Activated CD8-positive, alpha-beta memory T cell treated with anti-CD3 and anti-CD28 coated beads for 4 hours (primary cell): ENCODE measurements at places on chromosomes 11 and 22.

- no peak for DNase-seq
These were observed 251.8 kb upstream of the BLID start for GRCh38 chr11:122367809-122368231.

GRCh38 chr22:48154943-48155240, 1392.4 kb downstream of the TBC1D22A start:
- DNase-seq: no peak

DNA sequence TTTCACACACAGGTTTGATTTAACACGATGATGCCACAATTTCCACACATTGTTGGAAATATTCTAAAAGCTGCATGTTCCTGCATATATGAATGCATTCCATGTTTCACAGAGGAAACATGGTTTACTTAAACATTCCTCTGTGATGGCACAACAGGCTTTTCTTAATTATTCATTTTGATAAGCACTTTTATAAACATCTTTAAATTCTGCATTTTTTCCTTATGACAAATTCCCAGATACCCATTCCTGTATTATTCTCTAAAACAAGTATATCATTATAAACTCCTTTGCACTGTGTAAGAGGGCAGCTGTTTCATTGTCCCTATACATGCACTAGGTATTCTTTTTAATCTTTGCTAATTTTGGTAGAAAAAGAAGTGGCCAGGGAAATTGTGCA, 532.3 kb downstream of the SOX6 start:
- DNase-seq: no peak

DNA sequence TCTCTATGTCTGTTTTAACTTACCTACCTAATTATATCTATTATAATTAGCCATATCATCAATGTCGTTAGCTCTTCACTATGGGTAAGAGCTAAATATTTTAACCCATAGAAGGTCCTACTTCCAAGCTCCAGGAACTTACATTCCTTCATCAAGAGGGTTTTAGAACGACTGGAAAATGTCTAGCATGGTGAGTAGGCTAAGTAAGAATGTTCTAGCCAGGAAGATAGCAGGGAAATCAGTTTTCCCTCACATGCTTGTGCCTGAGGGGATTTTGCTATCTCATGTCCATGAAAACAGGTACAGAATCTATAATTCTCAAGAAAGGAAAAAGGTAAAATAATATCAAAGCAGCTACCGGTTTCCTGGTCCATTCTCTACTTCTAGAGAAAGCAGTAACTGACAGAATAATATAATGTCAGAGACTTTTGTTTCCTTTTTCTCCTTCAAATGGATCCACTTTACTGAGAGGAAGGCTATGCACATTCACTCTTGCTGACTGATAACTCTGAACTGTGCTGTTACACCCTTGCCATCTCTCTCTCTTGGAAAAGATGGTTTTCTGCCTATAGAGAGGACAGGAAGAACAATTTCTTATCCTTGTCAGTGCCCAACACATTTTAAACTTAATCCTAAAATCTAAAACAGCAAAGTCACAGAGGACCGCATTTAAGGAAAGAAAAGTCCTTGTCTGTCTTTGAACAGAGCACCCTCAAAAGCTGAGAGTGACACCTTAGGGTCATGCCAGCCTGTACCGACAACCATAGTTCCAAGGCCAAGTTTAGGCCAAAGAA, 67.0 kb downstream of the MAML2 start:
- DNase-seq: no peak

DNA sequence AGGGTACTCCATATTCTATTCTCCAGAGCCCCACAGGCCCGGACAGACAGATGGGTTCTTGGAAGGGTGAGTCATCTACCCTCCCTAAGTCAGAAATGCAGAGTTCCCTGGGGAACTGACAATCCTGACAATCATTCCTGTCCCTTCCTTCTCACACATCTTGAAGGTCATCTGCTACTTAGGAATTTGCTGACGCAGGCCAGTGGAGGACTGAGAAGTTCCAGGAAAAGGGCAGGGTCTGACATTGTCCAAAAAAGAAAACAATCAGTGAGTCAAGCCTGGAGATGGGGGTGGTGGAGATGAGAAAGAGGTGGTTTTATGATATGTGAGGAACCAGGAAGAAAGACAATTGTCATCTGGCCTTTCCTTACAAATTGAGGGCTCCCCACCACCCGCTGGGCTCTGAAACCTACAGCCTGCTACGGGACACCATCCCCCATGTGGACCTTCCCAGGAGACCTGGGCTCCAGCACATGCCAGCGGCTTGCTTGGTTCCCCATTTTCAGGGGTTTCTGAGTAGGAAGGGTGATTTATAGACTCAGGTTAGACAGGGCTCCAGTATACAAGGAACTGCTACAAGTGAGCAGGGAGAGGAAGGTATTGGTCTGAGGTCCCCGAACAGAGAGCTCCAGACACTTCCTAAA, 12.9 kb downstream of the CD59 start:
- no peak for DNase-seq

DNA sequence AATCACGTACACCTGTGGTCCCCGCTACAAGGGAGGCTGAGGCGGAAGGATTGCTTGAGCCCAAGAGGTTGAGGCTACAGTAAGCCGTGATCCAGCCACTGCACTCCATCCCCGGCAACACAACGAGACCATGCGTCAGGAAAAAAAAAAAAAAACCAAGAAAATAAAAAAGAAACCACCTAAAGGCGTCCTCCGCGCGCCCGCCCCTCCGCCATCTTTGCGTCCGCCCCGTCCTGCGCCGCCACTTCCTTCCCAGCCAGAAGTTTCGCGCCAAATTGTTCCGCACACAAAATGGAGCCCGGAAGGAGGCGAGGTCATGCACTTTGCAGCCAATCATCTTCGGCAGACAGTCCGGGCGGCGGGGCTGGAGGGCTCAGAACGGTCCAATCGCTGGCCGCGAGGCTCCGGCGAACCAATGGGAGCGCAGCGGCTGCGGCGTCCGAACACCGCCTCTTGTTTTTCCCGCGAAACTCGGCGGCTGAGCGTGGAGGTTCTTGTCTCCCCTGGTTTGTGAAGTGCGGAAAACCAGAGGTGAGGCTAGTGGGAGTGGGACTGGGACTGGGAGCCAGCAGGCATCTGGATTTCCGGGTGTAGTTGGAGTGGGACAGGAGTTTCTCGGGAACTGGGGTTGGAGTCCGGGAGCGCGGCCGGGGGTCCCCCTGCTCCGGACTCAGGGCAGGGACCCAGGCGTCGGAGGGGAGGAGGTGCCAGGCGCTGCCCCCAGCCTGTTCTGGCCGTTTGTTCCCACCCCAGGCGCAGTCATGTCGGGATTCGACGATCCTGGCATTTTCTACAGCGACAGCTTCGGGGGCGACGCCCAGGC, at the start of gene MCM5:
MCM5 (plus strand) TSS at position 463 of the 823 bp plus-strand sequence; CDS start at position 762, 299 bp downstream.
- DNase-seq: peak; percentile 94

DNA sequence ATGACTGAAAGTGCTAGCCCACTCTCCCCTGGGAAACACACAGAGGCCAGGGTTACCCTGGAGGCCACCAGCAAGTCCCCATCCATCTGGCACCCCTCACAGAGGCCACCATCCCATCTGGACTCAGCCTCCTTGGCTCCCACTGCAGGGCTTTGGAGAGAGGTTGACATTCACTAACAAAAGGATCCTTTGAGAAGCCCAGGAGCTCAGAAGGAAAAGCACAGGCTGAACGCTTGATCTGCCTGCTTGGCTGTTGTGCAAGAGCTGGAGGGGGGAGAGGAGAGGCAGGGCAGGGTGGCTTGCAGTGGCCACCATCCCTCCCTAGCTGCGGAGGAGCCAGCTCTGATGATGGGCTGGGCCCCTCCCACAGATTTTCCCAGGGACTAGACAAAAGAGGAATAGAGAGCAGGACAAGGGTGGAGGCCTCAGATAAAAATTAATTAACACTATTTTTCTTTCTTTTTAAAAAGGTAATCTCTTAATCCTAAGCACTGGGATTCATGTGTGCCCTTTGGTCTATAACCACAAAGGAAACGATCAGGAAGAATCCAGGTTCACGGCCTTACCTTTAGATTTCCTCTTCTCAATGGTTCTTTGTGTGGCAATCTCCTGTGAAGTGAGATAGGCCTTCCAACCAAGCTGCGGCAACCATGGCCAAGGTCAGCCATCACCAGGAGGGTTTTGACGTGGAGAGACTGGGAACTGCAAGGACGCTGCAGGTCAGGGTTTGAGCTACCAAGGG, 154.7 kb downstream of the BARX2 start:
- DNase-seq: no peak

DNA sequence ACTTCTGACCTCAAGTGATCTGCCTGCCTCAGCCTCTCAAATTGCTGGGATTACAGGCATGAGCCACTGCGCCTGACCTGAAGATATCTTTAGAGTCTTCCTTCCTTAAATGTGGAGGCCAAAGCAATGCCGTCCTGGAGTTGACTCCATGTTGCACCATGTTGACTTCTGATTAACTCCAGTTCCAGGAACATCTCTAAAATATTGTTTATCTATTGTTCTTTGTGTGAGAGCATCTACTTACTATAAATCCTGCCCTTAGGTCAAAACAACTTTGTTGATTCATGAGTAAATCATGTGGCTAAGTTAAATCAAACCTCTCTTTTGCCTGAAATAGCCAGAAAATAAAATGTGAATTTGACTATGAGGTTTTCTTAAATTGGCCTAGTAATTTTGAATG, 56.6 kb upstream of the CAPRIN1 start:
- DNase-seq: no peak

- DNase-seq: no peak
These were observed 36.7 kb downstream of the ISX start for GRCh38 chr22:35102663-35103062.

DNA sequence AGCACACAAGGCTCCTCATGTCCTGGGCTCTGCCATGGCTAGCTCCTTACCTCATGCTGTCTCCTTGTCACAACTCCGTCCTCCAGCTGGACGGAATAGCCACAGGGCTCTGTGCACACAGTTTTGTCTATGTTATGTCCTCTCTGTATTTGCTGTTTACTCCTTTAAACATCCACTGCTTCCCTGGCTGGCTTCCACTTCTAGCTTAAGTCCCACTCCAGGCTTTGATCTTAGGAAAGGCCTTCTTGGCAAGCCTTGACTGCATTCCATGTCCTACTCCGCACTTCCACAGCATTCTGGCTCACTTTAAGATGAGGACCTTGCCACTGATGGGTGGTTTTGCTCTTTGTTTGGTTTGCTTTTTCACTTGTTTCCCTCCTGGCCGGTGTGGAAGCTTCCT, 22.9 kb upstream of the ROBO3 start:
- no peak for DNase-seq

- no peak for DNase-seq
These were observed 33.4 kb upstream of the NRIP3 start for GRCh38 chr11:9037046-9037780.

- DNase-seq: no peak
These were observed at the start of gene ANKK1 for GRCh38 chr11:113387605-113388211. Gene ANKK1 (plus strand): TSS chr11:113387779. CDS start chr11:113387885, 106 bp downstream.

DNA sequence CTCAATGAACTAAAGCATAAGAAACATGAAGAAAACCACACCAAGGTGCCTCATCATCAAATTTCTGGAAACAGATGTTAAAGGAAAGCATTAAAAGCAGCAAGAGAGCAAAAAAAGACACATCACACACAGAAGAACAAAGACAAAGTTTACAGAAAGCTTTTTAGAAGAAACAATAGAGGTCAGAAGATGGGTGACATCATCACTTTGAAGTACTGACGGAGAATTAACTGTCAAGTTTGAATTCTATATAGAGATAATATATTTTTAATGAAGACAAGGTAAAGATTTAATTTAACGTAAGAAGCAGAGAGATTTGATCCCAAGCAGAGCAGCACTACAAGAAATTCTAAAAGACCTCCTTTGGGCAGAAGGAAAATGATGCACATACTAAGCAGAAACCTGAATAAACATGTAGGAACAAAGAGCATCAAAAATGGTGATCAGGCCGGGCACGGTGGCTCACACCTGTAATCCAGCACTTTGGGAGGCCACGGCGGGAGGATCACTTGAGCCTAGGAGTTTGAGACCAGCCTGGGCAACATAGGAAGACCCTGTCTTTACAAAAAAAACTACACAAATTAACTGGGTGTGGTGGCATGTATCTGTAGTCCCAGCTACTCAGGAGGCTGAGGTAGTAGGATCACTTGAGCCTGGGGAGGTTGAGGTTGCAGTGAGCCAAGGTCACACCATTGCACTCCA, 63.3 kb upstream of the RTL6 start:
- no peak for DNase-seq

DNA sequence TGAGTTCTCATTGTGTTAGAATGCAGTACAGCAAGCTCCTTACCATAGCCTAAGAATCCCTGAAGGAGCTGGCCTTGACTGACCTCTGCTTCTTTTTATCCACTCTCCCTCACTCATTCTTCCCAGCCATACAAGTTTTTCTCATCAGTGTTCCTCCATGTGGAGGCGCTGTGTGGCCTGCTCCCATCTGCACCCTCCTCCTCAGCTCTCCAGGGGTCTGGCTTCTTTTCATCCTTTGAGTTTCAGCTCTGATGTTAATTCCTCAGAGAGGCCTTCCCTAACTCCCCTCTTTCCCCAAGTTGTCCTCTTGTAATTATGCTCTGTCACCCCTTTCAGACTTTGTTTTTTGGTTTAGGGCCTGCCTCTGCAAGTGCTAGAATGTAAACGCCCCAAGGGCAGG, 144.8 kb downstream of the WNT7B start:
- no peak for DNase-seq

DNA sequence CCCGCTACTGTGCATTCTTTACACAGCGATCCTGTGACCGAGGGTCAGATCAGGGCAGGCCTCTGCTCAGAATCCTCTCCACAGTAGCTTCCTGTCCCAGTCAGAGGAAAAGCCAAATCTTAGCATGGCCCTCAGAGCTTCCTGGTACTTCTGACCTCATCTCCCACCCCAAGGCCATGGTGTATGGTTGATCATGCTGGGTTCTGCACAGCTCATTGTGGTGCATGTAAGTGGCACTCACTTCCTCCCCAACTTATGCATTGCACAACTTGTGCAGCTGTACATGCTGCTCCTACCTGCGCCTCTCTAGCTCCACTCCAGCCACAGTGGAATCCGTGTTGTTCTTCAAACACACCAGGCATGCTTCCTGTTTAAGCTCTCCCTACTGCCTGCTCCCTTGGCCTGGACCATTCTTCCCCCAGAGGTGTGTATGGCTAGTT, 20.3 kb downstream of the BMAL1 start:
- no peak for DNase-seq

GRCh38 chr11:31995525-31996094, 95.3 kb upstream of the RCN1 start:
- DNase-seq: no peak

DNA sequence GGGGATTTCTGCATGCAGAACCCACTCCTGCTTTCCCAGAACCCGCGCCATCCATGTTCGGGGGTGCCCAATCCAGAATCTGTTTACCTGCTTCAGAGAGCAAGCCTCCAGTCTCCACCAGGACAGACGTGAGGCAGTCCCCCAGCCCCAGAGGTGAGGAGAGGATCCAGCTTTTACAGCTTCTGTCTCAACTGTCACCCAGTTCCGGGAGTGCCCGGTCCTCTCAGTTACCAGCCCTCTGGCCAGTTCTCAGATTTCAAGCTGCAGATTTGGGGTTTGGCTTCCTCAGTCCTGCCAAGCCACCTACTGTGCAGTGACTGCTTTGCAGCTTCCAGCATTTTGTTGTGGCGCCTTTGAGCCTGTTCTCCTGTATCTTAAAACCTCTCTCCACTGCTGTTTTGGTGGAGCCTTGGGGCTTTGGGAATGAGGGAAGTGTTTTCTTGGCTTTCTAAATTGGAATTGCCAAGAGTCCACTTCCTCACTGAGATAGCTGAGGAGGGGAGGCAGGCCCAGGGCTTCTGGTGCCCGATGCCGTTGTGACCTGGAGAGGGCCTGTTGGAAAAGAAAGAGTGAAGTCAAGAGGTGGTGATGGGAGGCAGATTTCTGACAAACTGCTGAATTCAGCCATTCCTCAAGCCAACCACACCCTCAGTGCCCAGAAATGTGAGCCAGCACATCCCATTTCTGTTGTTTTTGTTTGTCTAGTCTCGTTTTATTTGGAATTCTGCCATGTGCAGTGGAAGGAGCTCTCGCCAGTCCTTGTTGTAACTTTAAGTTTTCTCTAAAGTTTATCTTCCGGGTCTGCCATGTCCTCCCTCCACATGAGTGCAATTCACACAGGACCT, 513.4 kb downstream of the TBC1D22A start:
- DNase-seq: no peak
